ENCODE measurements at places on chromosomes 3 and 15.

GRCh38 chr3:50132421-50133282 is 22.5 kb upstream of the SEMA3F start:
- no peak for DNase-seq

- DNase-seq: no peak
These were observed 60.0 kb upstream of the SLC6A1 start for GRCh38 chr3:10932596-10932995.

DNA sequence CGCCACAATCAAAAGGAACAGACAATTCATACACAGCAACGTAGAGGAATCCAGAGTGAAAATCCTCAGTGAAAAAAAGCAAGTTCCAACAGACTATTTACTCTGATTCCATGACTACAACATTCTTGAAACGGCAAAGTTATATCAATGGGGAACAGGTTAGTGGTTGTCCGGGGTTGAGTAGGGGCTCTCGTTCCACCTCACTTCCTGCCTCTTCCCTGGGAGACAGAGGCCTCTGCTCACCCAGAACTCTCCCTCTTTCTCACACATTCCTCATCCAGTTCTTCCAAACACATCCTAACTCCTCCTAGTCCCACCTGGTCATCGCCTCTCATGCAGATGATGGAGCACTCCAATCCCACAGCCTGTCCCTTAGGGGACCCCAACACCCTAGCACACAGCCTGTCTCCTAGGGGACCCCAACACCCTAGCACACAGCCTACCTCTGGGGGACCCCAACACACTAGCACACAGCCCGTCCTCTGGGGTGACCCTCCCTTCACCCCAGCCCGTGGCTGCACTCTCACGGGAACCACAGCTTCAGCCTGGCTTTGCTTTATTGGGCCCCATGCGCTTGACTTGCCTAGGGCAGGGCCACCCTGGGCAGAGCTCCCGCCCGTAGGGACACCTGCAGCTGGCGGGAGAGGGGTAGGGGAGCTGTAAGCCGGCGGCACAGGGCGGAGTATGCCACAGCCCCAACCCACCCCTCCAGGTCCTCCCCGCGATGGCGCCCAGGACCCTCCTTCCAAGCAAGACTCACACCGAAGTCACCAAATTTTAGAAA is 5.2 kb downstream of the OCA2 start:
- DNase-seq: no peak

- DNase-seq: peak; percentile 23
These were observed 57.8 kb upstream of the NMD3 start for GRCh38 chr3:161163297-161163696.

- DNase-seq: peak; percentile 64
These were observed 16.9 kb downstream of the ABHD2 start for GRCh38 chr15:89105147-89105546.

DNA sequence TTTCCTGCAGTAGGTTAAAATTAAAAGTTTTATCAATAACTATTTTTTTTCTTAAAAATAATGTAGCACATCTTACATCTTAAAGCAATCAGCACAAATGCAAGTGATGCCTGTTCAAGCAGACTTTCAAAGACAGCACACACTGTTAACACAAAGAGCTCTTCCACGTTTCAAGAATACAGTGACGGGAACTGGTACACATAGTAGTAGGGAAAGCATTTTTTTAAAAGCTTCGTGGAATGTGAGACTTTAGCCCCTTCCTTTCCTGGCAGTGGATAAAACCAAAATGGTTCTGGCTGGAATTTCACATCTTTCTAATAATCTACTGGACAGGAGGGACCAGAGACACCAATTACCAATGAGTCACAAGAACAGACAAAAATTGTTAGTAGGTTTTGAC is 33.5 kb upstream of the SLC2A2 start:
- no peak for DNase-seq

DNA sequence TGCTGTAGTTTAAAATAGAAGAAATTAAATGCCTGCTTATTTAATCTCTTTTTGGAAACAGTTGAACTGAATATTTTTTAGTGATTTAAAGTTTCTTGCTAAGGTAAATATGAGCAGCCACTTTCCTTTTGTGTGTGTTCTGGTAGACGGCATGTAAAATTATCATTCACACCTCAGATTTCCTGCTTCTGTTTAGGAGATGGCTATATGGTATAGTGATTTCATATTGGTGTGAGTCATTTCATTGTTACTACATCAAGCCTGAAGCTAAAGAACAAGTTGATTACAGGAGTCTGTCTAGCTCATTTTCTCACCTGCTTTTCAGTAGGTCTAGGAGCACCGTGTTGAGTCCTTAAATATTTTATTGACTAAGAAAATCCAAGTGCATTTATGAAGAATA is 2.2 kb downstream of the LRCH3 start:
- DNase-seq: peak; percentile 68

GRCh38 chr15:32872621-32873283 is 154.9 kb downstream of the GREM1 start:
- peak; percentile 85 for DNase-seq

GRCh38 chr15:47500842-47501241 is 216.5 kb upstream of the SEMA6D start:
- no peak for DNase-seq

- no peak for DNase-seq
These were observed 313.9 kb upstream of the CCDC54 start for GRCh38 chr3:107063351-107063750.

DNA sequence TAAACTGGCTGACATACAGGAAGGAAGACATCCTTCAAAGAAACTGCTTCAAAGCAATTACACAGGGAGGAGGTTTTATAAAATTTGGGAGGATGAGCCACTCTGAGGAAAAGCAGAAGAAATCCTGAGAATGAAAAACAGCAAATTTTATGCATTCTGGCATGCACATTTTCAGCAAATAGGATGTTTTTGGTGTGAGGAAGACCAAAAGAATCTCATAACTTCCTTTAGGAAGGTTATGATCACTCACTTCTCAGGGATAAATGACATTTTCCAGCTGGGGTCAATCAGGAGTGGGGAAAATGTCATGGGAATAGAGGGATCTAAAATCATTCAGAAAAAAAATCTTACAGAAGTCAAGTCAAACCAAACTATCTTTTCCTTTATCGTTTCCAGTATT is 371.7 kb upstream of the CNTN6 start:
- no peak for DNase-seq

DNA sequence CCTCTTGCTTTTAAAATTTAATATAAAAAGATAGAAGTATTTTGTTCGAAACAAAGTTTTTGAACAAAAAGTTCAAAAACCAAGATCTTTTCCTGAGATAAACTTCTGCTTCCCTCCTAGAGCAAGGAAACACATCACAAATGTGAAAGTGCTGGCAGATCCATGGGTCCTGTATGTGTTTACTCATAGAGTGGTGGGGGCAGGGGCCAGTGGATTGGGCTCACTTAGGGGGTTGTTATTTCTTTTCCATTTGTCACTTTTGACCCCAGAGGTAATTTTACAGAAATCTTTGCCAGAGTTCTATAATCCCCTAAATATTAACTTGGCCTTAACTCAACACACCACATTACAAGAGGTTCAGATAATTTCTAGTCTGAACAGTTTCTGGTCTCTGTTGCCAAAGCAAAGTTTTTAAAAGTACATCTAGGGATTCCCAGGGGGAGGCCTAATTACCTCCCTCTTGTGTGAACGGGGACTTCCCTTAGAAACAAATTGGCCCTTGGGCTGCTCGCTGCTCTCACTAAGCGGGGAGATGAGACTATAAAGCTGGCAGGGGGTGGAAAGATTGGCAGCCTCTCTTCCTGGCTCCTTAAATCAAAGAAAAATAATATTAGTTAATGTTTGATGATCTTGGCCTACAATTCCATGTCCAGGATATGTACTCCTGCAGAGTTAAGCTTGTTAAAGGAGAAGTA is 66.8 kb upstream of the PTX3 start:
- no peak for DNase-seq

- no peak for DNase-seq
These were observed 191.0 kb downstream of the SATB1 start for GRCh38 chr3:18233987-18234716.

DNA sequence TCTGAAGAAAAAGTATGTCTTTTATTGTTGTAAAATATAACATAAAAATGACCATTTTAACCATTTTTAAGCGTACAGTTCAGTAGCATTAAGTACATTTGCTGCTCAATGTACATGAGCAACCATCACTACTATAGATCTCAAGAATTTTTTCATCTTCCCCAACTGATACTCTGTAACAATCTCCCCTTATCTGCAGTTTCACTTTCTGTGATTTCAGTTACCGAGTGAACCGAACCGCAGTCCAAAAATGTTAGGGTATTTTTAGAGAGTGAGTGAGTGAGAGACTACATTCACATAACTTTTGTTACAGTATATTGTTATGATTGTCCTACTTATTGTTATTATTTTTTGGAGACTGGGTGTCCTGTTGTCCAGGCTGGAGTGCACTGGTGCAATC is 9.0 kb upstream of the SLC25A26 start:
- no peak for DNase-seq

DNA sequence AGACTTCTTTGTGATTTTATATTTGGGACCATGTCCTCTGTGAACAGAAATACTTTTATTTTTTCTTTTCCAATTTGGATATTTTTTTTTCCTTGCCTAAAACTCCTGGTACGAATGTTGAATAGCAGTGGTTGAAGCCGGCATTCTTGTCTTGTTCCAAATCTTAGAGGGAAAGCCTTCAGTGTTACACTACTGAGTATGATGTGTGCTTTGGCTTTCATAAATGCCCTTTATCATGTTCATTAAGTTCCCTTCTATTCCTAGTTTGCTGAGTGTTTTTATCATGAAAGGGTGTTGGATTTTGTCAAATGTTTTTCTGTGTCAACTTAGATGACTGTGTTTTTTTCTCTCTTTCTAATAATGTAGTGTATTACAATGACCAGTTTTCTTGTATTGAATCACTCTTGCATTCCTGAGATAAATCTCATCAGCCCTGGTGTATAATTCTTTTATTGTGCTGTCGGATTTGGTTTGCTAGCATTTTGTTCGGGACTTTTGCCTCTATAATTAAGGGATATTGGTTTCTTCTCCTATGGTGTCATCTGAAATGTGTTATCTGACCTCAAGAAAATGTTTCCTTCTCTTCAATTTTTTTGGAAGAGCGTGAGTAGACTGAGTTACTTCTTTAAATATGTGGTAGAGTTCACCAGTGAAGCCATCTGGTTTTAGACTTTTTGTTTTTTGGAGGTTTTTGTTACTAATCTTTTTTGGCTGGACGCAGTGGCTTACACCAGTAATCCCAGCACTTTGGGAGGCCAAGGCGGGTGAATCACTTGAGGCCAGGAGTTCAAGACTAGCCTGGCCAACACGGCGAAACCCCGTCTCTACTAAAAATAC is 33.3 kb downstream of the MAP1A start:
- no peak for DNase-seq

GRCh38 chr3:86984271-86984670 is 6.7 kb downstream of the VGLL3 start:
- DNase-seq: no peak

- no peak for DNase-seq
These were observed 11.2 kb upstream of the LMAN1L start for GRCh38 chr15:74801311-74801997.

GRCh38 chr3:64395490-64395889 is 170.2 kb upstream of the PRICKLE2 start:
- DNase-seq: no peak

GRCh38 chr3:5195605-5196004 is 8.1 kb downstream of the EDEM1 start:
- DNase-seq: peak; percentile 91

- no peak for DNase-seq
These were observed 187.1 kb upstream of the THBS1 start for GRCh38 chr15:39393575-39394335.

DNA sequence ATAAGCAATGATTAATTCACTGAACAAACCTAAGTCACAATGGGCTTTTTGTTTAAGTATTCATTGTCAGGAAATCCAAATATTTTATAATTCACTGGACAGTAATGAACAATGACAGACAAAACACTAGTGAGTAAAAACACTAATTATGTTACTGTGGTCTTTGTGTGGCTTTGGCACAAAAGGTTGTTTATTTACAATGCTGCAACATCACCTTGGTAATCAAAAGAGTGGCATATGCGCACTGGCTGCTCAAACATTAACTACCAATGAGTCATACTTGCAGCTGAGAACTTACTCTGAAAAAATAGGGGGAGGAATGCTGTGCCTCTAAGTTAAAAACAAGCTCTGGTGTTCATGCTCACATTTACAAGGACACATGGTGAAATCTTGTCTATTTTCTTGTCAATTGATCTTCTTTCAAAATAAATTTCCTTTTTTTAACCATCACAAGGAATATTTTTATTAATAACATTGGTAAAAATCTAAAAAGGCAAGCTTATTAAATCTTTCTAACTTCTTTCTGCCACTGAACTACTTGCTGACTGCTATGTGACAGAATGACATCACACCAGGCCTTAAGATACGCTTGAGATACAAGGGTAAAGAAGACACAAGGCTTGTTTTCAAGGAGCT is 85.2 kb upstream of the PPIB start:
- peak; percentile 63 for DNase-seq

- DNase-seq: no peak
These were observed 542 bp upstream of the MEIS2 start for GRCh38 chr15:37100966-37101215.

DNA sequence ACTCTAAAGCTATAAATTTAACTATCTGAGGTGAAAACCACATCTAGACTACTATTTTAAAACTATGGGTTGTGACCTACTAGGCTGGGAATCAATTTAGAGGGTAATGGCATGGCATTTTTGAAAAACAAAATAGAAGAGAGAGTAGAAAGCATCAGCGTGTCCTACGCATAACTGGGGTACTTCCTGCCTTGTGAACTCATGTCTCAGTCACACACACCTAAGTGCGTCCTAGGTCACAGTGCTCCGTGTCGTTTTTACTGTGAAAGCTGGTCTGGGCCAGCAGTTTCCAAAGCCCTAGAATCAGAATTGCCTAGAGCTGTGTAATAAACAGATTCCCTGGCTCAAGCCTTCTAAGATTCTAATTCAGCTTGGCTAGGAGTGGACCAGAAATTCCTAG is 32.3 kb downstream of the RFT1 start:
- no peak for DNase-seq

DNA sequence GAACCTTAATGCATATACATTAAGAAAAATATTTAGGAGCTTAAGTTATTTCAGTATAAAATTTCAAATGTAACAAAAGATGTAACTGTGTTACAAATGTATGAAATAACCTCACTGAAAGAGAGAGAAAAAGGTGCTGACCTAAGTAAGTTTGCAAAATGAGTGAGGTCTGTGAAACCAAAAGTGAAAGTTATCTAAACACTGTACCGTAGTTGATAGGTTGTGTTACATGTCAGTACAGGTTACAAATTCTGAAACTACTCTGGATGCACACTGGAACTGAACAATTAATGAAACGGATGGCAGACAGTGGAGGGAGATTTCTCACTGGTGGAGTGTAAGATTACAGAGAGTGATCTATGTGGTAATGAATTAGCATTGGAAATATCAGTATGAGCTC is 420.7 kb downstream of the ZNF385D start:
- no peak for DNase-seq

DNA sequence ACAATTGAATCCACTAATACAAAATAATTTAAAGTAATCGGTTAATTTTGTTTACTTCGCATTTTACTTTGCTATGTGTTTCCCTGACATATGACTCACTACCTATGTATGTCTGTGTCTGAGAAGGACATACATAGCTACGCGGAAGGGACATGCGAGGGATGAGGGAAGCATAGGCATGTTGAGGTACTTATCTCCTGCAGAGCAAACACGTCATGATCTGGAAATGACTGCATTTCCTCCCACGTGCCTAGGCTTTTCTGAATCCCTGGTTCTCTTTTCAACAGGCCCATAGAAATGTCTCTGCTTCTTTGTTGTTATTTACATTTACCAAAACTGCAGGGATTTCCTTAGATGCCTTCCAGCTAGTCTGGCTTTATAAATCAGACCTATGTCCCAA is 27.5 kb downstream of the ALCAM start:
- DNase-seq: no peak

- DNase-seq: no peak
These were observed 63.5 kb downstream of the BFSP2 start for GRCh38 chr3:133463347-133463860.
